Stimulated activated CD8-positive, alpha-beta memory T cell treated with anti-CD3 and anti-CD28 coated beads, Interleukin-12 subunit alpha, Interleukin-12 subunit beta, amount 100 ng/mL, for 1 hour (primary cell): ENCODE measurements at places on chromosomes 16 and 17.
A peak's percentile ranks its signal among the peaks of the same experiment; 100 is the strongest.

GRCh38 chr16:47461598-47462266, 601 bp downstream of the PHKB start:
- no peak for DNase-seq

DNA sequence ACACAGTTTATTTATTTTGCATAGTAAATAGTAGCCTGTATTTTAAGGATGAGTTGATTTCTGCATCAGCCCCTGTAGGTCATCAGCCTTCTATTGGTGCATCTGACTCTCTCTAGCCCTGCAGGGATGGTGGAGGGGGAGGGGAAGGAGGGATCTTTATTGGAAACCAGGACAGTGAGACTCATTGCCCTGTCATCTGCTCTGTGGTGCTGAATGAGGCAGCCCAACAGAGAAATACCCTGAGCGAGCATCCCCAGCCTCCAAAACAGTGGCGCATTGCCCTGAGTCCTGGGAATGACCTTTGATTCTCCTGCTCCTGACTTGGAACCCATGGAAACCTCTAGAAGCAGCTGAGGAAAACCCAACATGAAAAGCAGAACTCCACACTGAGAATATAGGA, 45.5 kb upstream of the STH start:
- DNase-seq, result no peak

GRCh38 chr17:47649972-47650524, 329 bp downstream of the KPNB1 start:
- peak; percentile 20 for DNase-seq

DNA sequence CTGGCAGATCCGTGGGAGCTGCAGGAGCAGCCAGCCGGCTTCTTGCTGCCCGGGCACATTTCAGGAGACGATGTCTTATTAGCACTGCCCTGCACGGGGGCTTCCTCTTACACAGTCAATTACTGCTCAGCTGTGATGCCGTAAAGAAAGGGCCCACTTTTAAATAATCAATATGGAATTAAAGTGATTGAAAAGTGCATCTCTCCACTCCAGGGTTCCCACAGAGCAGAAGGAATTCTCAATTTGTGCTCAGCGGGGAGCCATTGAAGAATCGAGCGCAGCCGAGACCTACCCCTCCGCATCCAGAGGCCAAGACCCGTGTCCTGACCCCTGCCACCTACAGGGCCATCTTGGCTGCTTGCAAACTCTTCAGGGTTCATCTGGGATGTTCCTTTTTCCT, 399.4 kb upstream of the C16orf82 start:
- DNase-seq, result no peak

DNA sequence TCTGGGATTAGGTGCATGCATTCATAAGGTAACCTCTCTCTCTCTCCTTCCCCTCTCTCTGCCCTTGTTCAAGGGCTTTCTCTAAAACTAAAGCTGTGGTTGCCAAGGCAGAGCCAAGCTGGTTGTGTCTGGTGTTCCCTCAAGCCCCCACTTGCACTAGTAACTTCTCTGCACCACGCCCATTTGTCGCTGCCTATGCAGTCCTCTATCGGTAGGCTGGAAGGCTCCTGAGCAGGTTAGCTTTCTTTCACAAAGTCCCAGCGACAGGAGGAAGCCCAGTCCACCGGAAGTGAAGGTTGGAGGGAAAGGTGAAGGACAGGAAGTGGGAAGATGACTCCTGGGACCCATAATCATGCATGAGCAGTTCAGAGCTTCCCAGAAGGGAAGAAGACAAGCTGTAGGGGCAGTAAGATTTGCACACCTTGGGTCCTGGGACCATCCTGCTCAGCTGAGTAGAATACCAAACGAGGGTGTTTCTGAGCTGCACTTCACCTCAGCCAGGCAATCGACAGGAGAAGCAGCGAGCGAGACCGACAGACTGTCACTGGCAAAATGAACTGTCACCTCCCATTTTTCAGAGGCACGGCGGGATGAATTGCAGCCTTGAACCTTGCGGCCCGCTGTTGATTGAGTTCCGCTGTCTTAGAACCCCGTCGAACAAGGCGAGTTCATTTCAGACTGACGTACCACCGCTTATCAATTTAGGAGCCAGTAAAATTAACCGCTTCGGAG, 14.7 kb upstream of the SKAP1 start:
- no peak for DNase-seq

DNA sequence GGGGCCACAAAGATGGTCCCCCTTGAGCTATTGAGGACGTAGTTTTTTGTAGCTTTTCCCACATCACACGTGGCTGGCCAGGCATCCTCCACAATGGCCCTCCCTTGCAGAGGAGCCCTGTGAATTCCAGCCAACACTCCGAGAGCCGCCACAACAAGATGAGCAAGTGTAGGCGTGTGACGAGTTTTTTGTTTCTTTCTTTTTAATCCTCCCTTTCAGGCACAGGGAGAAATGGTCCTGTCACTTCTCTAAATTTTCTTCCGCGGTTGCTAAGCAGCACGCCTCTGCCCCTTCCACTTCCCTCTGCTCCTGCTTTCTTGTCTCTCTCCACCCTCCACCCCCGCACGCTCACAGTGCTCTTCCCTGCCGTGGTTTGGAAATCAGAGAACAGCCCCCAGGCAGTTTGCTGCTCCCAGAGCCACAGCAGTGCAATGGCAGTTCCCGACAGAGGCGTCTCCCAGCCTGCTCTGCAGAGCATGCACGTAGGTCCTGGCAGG, 68.0 kb upstream of the MRTFB start:
- no peak for DNase-seq

GRCh38 chr17:2940352-2940751, 123.1 kb downstream of the OR1D5 start:
- no peak for DNase-seq

DNA sequence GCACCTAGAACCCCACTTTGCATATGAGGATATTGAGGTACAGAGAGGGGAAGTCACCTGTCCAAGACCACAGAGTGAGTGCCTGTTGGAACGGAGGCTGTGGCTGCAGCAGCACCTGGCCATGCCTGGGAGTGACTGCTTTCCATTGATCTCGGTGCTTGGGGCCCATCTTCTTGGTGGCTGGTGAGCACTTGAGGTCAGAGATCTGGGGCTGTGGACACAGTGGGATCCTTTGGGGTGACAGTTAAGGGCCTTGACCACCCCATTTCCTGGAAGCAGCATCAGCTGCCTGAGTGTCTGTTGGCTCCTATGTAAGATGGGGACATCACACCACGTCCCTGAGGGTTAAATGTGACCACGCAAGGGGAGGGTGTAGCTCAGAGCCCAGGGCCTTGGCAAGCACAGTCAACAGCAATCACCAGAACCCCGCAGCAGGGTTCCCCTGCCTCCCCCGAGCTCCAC, 111.7 kb downstream of the IRF8 start:
- DNase-seq, result no peak

DNA sequence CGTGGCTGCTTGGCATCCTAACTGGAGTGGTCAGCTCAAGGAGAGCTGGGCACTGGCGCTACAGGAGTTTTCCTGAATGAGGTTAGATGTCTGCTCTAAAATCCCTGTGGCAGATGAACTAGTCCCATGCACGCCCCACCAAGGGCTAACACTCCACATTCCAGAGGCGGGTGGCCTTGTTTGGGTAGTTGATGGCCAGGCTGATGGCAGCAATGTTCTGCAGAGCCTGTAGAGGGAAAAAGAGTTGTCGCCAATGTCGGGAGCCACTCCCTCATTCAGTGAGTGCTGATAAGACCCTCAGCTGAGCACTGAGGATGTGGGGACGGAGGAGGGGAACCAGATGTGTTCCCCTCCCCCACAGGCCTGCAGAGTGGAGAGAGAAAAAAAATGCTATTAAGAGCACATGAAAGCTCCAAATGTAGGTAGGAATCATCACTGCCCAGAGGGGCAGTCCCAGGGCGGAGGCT, 42.5 kb upstream of the ATP2A3 start:
- no peak for DNase-seq

- no peak for DNase-seq
These were observed 22.9 kb downstream of the BANP start for GRCh38 chr16:87974178-87974577.

- no peak for DNase-seq
These were observed 1.9 kb downstream of the PNMT start for GRCh38 chr17:39669897-39670735.

DNA sequence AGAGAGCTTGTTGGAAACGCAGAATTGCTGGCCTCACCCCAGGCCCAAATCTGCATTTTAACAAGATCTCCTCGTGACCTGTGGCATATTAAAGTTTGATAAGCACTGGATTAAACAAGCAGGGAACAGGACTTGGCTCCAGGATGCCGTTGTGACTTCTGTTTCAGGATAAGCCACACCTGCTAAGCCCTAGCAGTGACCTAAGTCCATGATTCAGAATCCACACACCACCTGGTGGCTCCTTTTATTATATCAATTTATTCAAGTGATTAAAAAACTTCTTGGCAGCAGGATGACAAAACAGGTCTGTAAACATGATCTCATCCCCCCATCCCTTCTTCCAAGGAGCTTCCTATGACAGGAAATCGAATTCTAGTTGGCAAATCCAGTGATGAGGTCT, 9.1 kb downstream of the NAGPA start:
- no peak for DNase-seq

- DNase-seq, result no peak
These were observed 1.2 kb downstream of the MMP2 start for GRCh38 chr16:55480228-55480655.
